D721Med (cell line): ENCODE measurements at places on chromosomes 4 and X.

- DNase-seq: no peak
These were observed 67.7 kb downstream of the MID1IP1 start for GRCh38 chrX:38868941-38869401.

GRCh38 chr4:152937336-152938236, 1.5 kb downstream of the FHDC1 start:
- DNase-seq: peak; percentile 39

GRCh38 chr4:175882891-175883290, 70.8 kb upstream of the GPM6A start:
- DNase-seq: no peak

DNA sequence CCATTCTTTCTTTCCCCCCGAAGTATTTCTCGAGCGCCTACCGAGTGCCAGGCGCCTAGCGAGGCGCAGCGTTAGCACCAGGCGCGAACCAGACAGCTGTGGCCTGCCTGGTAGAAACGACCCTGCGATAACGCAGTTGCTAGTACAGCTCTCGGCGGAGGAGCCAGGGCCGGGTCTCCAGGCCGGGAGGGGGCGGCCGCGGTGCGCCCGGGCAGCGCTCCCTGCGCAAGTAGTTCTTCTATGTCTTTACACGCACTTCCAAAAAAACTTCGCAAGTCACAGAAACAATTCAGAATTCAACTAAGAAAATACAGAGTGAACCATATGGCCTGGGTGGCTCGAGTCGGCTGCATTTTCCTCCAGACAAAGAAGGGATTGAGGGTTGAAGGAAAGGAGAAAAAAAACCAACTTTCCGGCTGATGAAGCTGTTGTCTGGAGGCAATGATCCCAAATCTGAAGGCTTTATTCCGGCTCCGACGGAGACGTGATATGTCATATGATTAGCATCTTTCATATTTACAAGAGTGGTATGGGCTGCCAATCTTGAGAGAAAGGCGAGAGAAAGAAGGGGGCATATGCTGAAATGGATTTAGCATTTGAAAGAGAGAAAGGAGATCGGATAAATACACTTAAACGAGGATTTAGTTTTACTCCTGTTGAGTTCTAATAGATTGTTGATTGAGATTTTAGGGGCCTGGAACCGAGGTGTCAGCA, 7.2 kb upstream of the NEUROG2 start:
- no peak for DNase-seq

DNA sequence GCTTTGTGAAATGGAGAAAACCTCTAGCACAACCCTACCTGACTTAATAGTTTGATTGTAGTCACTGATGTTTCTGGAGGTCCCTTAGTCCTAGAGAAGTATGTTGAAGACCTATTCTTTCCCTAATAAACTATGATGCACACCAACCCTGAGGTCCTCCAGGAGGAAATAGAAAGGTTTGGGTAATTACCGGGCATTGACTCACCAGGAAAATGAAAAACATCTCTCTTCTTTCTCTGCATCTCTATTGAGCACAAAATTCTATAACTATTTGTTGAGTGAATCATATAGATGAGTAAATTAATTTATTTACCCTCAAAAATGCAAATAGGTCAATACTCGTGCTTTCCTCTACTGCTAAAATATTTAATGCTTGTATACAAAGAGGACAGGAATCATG, 582.4 kb upstream of the FAM241A start:
- no peak for DNase-seq

GRCh38 chr4:79473439-79473724, 65.4 kb upstream of the GK2 start:
- no peak for DNase-seq

- DNase-seq: no peak
These were observed 143.9 kb downstream of the PTCHD1 start for GRCh38 chrX:23478561-23478960.

DNA sequence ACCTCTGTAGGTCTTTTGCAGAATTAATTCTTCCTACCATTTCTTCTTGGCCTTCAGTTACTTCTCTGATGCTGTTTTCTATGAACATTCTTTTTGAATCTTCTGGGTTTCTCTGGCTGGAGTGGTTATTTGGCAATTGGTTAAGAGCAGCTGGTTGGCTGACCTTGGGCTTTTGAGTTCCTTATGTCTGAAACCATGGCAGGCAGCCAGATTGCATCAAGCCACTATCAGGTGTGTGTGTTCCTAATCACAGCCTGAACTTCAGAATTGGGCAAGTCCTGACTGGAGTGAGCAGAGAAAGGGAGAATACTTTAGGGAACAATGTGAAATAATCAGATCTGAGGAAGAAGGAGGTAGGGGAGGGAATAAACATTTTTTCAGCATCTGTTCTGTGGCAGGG, 90.2 kb downstream of the ARHGAP10 start:
- no peak for DNase-seq
